ENCODE measurements at places on chromosomes 2 and 18. TPM values are rescaled to one million over a fixed set of nuclear protein-coding genes. Genes with fewer than 3 reads are reported as not detected.
A peak's percentile ranks its signal among the peaks of the same experiment; 100 is the strongest.

DNA sequence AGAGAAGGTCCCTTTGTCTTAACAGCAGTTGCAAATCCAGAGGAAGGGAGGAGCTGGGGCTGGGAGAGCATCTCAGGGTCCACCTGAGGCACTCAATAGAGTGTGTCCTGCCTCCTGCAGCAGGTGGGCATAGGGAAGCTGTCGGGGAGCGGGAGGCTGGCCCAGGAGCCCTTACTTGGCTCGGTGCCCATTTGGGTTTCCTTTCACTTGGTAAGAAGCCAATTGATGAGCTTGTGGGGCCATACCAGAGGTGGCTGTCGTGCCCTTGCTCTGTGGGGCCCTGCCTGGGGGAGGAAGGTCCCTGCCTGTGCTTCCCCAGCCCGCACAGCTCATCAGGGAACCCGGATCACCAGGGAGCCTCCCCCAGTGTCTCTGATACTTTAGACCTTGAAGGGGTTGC, 229.7 kb downstream of the DYSF start:
- H3K27ac ChIP-seq: no peak overlapping the region
- no peaks in the 10 kb centered on the region for H3K4me1 ChIP-seq
- no peaks in the 10 kb centered on the region for H3K36me3 ChIP-seq
- DNase-seq: no peak
- H3K4me3 ChIP-seq: no peak overlapping the region

The SCG2 gene
- 4.4 TPM for total RNA-seq

The OR6B2 gene
- total RNA-seq: not detected

- H3K27me3 ChIP-seq: no peaks in the 10 kb centered on the region
- no peak for DNase-seq
- no peaks in the 10 kb centered on the region for H3K4me1 ChIP-seq
- H3K36me3 ChIP-seq: no peaks in the 10 kb centered on the region
- no peak overlapping the region for H3K4me3 ChIP-seq
- H3K27ac ChIP-seq: no peak overlapping the region
These were observed 206.1 kb downstream of the SMAD2 start for GRCh38 chr18:47724186-47724975.

- peaks cover 2% of the 10 kb centered on the region for H3K4me1 ChIP-seq
- no peak for DNase-seq
- no peak overlapping the region for H3K27ac ChIP-seq
- no peaks in the 10 kb centered on the region for H3K36me3 ChIP-seq
These were observed 3.9 kb downstream of the SLC35F6 start for GRCh38 chr2:26767894-26768487.

GRCh38 chr2:106153781-106154180, 40.3 kb downstream of the UXS1 start:
- H3K4me3 ChIP-seq: no peak overlapping the region
- DNase-seq: no peak
- H3K27ac ChIP-seq: no peak overlapping the region
- H3K27me3 ChIP-seq: no peaks in the 10 kb centered on the region

DNA sequence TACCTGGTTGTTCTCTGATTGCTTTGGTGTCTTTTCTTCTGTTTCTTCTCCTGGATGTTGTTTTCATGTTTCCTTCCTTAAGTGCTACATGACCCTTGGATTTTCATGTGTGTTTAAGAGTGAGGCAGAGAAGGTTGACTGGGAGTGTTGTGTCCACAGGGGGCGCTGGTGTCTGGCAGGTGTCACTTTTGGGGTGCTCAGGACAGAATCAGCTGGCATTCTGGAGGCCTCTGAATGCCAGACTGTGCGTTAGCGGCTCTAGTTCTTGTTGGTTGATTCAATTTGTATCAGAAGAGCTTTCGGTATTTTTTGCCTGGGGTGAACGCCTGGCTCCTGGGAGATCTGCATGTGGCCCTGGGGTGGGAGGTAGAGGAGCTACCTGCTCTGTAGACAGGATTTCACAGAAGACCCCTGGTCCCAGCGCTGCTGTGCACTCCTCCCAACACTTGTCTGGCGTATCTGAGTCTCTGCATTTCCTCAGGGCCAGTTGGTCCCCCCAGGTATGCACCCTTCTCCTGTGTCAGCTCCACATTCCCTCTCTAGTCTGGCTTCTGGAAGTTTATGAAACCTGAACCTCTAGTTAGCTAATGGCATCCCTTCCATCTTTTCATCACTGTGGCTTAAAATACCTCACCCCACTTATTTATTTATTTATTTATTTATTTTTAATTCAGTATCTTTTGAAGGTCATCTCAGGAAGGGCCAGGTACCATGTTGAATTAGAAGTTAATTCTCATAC, 1.1 kb downstream of the GREB1 start:
- no peak overlapping the region for H3K27ac ChIP-seq
- H3K36me3 ChIP-seq: no peaks in the 10 kb centered on the region
- no peaks in the 10 kb centered on the region for H3K27me3 ChIP-seq
- DNase-seq: no peak

DNA sequence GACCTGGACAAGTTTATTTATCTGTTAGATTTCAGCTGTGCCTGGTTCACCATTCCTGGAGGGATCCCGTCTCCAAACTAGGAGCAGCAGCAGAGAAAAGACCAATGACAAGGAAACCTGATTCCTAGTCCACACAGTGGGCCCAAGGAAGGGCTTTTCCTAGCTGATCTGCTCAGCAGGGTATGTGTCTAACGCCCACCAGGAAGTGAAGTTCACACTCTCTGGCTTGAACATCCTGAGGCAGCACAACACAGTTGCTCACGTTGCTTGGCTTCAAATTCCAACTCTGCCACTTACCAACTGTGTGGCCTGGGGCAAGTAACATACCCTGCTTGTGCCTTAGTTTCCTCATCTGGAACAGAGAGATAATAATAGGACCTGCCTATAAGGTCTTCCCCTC, 42.9 kb downstream of the XDH start:
- H3K4me3 ChIP-seq: no peak overlapping the region
- no peaks in the 10 kb centered on the region for H3K4me1 ChIP-seq
- peaks cover 15% of the 10 kb centered on the region for H3K36me3 ChIP-seq
- H3K27ac ChIP-seq: no peak overlapping the region

- no peaks in the 10 kb centered on the region for H3K4me1 ChIP-seq
- no peak overlapping the region for H3K4me3 ChIP-seq
- H3K36me3 ChIP-seq: no peaks in the 10 kb centered on the region
- H3K27ac ChIP-seq: no peak overlapping the region
- H3K27me3 ChIP-seq: no peaks in the 10 kb centered on the region
These were observed 128.7 kb downstream of the MEP1B start for GRCh38 chr18:32318581-32318980.

The MAP3K19 gene
- total RNA-seq: not detected

The EML6 gene
- 0.64 TPM for total RNA-seq

The C2orf80 gene
- total RNA-seq: not detected

The SLC9A4 gene
- total RNA-seq: not detected

DNA sequence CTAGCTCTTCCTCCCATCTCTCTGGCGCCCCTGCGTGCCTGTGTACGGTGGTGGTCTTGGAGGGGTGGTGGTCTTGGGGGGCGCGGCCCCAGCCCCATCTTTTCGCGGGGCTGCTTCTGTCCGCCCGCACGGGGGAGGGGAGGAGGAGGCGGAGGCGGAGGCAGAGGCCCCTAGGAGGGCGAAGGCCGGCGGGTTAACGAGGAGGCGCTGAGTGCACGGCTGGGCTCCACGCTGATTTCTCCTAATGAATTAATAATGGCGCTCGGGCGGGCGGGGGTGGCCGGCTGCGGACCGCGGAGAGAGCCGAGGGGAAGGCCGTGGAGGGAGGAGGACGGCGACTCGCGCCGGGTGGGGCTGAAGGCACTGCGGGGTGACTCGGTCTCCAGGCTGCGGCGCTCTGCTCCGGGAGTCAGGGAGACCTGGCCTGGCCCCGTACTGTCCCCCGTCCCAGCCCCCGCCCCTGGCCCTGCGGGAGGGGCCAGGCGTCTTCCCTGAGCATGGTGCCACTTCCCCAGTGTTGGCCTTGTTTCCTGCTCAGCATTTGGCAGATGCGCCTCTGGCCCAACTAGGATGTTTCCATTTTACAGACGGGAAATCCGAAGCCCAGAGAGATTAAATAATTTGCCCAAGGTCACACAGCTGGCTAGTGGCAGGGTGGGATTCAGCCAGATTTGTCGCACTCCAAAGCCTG, 6.0 kb downstream of the GAREM2 start:
- H3K27me3 ChIP-seq: no peaks in the 10 kb centered on the region
- peak overlapping the region; percentile 73 for H3K4me3 ChIP-seq
- peaks cover 27% of the 10 kb centered on the region for H3K36me3 ChIP-seq
- H3K4me1 ChIP-seq: no peaks in the 10 kb centered on the region

GRCh38 chr2:168378960-168379669, 77.0 kb upstream of the CERS6 start:
- H3K27me3 ChIP-seq: no peaks in the 10 kb centered on the region
- no peak overlapping the region for H3K27ac ChIP-seq
- peaks cover 23% of the 10 kb centered on the region for H3K36me3 ChIP-seq
- no peak for DNase-seq
- no peak overlapping the region for H3K4me3 ChIP-seq

DNA sequence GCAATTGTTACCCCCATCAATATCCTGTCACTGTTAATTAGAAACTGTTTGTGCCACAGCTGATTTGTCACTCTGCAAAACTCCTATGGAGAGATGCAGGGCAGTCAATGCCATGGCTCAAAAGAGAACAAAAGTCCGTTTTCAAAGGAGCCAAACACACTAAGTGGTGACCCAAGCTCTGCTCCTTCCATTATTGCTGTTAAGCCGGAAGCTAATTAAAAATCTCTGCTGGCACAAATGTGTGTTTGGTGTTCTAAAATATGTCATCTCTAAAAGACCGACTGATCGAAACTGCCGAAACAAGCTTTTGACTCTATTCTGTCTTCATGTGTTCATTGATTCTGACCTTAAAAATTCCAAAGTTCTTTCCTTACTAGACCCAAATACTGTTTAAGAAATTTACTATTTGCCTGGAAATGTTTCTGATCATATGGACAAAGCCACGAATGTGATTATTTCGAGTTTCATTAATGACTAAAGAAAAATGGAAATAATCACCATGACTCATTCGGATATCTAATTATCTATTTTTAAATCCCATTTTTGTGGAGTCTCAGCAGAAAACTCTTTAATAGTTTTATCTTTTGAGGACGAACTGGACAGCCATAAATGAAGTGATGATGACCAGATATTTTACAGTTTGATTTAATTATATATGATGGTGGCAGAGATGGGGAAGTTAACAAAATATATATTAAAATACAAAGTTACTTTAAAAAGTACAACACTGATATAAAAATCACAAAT, 287.6 kb downstream of the SOCS6 start:
- H3K4me3 ChIP-seq: no peak overlapping the region
- H3K36me3 ChIP-seq: no peaks in the 10 kb centered on the region
- no peaks in the 10 kb centered on the region for H3K27me3 ChIP-seq
- no peak for DNase-seq

The TTC27 gene
- total RNA-seq: 26.0 TPM

DNA sequence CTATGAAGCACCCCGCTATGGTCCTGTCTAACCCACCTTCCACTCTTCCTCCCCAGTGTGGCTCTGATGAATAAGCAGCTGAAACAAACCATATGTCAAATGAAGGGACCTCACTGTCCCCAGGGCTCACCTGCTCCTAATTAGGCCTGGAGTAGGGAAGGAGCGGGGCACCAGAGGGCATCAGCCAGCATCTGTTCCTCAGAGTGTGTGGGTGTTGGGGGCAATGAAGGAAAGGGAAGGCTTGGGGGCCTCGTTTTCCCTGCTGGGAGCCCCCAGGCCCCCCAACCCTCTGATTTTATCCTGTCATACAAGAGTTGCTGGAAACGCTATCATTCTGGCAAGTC, 274.7 kb downstream of the HAUS1 start:
- H3K4me3 ChIP-seq: no peak overlapping the region
- no peaks in the 10 kb centered on the region for H3K27me3 ChIP-seq
- no peaks in the 10 kb centered on the region for H3K4me1 ChIP-seq
- H3K36me3 ChIP-seq: no peaks in the 10 kb centered on the region
- DNase-seq: no peak

DNA sequence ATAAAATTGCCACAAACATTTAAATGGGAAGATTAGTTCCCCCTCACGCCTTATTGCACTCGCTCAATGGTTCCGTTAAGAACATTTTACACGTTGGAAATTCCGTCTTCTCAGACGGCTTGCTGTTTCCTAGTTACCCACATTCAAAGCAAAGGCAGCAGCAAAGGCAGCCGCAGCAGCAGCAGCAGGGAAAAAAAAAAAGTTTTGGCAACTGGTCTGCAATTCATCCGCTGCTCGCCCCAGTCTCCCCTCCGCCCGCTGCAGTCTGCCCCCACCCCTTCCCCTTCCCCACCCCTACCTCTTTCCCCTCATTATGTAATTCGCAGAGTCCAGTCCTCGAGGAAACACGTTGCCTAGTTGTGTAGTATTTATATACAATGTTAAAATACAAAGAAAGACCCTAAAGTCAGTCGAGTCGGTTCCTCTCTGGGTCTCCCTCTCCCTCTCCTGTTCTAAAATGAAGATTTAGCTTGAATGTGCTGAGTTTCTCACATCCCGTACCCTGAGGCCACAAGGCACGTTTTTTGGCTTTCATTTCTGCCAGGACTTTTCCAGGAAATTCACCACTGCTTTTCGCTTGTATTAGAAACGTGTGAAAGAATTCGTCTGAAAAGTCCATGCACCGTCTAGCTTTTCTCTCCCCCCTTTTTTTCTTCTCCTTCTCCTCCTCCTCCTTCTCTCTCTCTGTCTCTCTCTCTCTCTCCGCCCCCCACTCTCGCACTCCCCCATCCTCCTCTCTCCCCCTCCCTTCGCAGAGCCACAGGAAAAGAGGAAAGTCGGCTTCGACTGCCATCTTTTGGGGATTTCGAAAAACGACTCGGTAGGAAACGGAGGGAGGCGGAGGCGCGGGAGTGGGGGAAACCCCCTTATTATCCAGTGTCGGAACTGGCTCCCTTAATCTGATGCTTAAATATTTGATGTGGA, 140.0 kb downstream of the MEIS1 start:
- H3K27ac ChIP-seq: no peak overlapping the region
- peak overlapping the region; percentile 83 for H3K4me3 ChIP-seq
- peaks cover 6% of the 10 kb centered on the region for H3K4me1 ChIP-seq
- H3K36me3 ChIP-seq: no peaks in the 10 kb centered on the region
- H3K27me3 ChIP-seq: peaks cover 38% of the 10 kb centered on the region

The TCF7L1 gene
- 117 TPM for total RNA-seq

GRCh38 chr2:142673836-142674235, 203.6 kb upstream of the KYNU start:
- H3K4me1 ChIP-seq: no peaks in the 10 kb centered on the region
- no peak for DNase-seq
- H3K27ac ChIP-seq: no peak overlapping the region
- no peak overlapping the region for H3K4me3 ChIP-seq

The DIPK1C gene
- not detected for total RNA-seq

- no peak overlapping the region for H3K4me3 ChIP-seq
- no peak overlapping the region for H3K27ac ChIP-seq
- H3K27me3 ChIP-seq: no peaks in the 10 kb centered on the region
- H3K4me1 ChIP-seq: no peaks in the 10 kb centered on the region
- H3K36me3 ChIP-seq: no peaks in the 10 kb centered on the region
These were observed 33.6 kb downstream of the MAL start for GRCh38 chr2:95058989-95059641.
